ENCODE measurements at places on chromosomes 6 and 20. TPM values are rescaled to one million over a fixed set of nuclear protein-coding genes. Genes with fewer than 3 reads are reported as not detected.

Gene MYCT1
- not detected for total RNA-seq

Gene PROKR2
- not detected for total RNA-seq

Gene C6orf58
- 0.24 TPM for total RNA-seq

Gene MDFI
- 0.81 TPM for total RNA-seq

Gene EEF1A2
- total RNA-seq = 177 TPM

Gene LGSN
- 4.8 TPM for total RNA-seq
